ENCODE measurements at places on chromosomes 7 and 10.
A peak's percentile ranks its signal among the peaks of the same experiment; 100 is the strongest.

DNA sequence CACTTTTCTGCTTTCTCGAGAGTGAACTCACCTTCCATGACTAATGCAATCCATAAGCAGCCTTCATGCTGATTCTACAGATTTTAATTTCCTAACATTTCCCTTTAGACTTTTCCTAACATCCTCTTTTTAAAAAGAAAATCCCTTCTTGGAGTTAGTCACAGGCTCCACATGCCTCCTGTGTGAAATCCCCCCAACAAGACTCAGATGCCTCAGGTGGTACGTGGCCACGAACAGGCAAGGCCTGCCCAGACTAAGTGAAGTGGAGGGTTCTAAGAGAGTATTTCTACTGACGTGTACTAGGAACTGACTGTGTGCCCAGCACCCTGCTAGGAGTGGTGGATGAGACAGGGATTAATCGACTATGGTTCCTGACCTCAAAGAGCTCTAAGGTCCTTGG is 125.9 kb upstream of the HPS1 start:
- no peak for DNase-seq

DNA sequence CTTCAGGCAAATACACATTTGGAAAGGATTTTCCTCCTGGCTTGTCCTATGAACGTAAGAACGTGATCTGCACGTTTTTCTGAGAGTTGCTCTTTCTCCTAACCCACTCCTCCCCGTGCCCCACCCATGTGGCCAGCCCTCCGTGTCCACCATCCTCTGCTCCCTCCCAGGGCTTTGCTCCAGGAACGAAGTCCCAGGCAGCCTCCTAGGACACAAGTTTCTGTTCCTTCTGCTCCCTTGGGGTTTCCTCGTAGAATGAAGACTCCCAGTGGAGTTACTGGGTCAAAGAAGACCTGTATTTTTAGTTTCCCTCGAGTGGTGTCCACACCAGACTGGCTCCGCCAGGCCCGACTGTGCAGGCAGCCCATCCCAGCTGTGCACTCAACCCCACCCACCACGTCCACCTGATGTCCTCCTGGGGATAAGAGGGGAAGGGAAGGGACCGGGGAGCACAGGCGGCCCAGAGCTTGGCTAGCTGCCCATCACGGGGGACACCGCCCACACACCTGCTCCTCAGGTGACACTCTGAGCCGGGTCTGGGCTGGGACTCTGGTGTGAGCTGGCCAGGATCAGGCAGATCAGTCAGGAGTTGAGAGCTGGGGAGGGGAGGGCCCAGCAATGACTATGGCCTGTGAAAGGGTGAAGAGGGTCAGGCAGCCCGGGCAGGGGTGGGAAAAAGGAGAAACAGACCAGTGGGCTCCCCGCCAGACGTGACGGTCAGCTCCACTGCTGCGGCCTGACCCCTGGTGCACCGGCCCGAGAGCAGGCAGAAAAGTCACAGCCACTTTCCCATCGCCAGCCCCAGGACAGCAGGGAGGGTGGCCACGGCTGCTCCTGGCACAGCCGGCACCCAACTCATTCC is 54.3 kb upstream of the PPP2R2D start:
- DNase-seq = peak; percentile 13

DNA sequence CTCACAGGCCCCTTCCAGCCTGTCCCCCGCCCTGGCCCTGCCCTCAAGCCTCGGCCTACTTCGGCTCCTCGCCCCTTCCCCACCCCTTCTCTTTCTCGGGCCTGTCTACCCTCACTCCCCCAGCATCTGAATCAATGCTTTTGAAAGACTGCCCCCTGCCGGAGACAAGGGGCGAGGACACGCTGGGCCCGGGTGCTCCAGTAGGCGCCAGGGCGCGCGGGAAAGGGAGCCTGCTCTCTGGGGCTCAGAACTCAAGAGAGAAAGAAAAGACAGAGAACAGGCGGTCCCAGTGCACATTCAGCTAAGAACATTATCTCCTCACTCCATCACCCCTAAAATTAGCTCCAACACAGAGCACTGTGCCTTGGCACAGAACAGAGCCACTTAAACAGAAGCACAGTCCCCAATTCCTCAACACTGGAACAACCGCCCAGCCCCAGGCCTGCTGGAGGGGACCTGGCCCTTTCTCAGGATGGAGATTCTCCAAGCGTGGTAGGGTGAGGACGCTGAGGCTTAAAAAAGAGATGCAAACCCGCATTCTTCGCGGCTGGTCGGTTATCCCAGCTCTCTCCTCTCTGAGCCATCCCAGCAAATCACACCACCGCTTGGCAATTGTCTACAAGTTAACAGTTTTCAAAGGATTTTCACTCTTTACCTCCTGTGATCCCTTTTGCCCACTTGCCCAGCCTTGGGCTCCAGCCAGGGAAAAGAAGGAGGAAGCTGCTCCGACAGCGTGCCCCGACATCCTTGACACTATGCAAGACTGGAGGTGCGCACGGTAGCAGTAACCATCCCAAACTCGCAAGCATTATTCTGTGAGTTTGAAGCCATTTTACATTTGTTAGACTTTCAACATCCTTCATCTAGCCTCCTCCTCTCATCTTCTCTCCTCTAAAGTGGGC is 2.1 kb downstream of the GIGYF1 start:
- DNase-seq = peak; percentile 52

GRCh38 chr7:129676017-129676897 is 64.7 kb downstream of the NRF1 start:
- no peak for DNase-seq

DNA sequence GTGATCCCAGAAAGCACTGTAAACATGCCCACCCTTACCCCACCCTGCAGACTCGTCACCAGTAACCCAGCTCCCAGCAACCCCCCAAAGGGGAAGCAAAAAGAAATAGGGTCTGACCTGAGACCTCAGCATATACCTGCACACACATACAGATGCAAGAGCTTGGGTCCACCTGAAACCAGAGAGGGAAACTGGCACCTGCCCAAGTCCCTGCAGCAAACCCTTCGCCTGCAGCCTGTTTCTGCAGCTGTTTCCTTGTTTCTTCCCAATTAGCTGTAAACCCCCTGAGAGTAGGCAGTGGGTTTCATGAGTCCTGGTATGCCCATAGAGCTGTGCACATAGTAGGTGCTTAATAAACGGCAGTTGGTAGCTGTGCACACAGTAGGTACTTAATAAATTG is 140.5 kb downstream of the FGFR2 start:
- no peak for DNase-seq

DNA sequence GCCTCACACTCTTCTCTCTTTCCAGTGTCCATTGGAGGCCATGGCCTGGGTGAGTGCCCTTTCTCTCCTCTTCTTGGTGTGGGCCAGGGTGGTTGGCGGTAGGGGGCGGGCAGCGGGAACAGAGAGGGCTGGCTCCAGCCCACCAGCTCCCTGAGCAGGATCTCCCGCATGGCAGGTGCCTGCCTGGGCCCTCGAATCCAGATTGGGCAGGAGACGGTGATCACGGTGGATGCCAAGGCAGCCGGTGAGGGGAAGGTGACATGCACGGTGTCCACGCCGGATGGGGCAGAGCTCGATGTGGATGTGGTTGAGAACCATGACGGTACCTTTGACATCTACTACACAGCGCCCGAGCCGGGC is 13.5 kb upstream of the ATP6V1F start:
- DNase-seq = no peak

DNA sequence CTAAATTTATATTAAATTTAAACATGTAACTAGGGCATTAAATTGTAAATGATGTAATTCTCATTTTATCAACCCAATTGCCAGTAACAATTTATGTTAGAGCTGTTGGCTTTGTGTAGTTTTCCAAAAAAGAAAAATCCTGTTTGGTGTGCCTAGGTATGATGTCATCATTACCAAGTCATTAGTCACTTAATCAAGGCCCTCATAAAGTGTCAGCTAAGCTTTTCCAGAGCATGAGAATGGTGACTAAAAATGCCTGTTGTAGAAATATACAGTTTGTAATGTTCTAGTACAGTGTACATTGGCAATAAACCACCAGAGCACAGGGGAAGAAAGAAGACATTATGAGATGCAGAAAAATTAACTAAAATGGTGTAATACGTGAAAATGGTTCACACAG is 593.8 kb upstream of the ANKRD30A start:
- DNase-seq = no peak

- no peak for DNase-seq
Measured at GRCh38 chr10:131571865-131572264, 260.3 kb upstream of the TCERG1L start.

DNA sequence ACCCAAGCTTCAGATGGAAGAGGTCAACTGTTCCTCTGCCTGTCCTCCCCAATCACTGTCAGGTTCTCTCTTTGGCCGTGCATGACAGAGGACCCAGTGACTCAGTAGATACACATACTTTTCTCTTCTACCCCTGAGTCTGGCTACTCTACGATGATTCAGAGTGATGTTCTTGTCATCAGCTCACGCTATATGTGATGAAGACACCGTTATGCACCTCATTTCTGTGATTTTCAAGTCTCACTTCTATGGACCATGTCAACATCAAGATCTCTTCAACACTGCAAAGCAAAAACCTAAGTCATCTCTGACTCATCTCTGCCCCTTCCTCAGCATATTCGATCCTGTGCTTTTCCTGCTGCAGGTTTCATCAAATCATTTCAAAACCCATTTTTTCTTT is 76.6 kb upstream of the DGKI start:
- no peak for DNase-seq

DNA sequence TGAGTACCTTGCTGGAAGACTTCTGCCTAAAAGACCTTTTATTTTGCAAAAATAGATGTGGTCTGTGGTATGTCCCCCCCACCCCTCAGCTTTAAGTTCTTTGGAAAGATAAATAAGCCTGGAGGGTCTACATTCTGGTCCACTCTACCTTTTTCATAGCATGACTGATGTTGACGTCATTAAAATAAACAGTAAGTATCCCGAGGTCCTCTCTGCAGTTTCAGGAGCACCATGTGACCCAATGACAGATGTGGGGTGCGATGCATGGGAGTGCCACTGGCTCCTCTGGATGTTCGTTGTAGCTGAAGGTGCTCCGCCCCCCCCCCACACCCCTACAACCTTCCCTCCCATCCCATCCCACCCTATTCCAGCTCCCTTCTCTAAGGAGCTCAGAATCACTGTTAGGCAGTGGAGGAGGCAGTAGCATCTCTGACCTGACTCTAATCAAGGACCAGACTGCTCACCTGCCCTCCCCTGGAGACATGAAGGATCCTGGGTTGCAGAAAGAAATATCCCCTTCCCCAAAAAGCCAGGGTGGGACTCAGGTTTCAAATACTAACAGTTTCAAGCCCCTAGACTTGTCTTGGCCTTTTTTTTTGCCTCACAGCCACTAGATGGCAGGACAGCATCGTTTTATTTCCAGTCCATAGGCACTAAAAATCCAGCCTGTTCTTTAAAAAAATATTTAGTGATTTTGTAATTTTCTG is 25.1 kb downstream of the CASP7 start:
- peak; percentile 53 for DNase-seq

GRCh38 chr10:3068968-3069737 is 1.8 kb downstream of the PFKP start:
- peak; percentile 53 for DNase-seq

DNA sequence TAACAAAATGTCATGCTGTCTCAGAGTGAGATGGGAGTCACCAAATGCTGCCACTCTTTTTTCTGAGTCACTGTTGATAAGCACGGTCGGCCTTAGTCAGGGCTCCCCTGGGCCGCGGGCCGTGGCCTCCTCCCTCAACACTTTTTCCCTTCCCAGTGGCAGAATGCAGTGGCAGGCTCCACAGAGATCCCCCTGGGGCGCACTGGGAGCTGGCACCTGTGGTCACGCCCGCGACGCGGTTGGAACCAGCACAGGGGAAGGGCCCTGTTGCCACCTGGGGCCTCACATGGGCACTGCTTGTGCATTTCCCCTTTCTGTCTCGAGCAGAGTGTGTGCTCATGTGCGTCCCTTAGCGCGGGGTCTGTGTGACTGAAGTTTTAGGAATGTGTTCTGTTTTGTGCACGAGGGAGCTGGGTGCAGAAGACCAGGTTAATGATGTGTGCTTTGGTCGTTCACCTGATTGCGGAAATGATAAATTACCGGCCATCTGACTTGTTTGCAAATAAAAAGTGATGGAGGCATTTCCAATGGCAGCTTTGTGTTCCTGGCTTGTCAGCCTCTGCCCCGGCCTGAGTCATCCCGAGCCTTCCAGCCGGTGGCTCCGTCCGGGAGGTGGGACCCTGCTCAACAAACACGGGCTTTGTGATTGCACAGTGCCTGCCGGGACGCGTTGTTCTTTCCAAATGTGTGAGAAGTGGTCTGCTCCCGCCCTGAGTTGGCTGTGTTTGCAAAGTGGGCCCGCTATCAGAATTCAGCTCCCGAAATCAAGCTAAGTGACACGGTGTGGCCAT is 100.7 kb downstream of the NKX6-2 start:
- no peak for DNase-seq

GRCh38 chr7:33201821-33202220 is 72.5 kb downstream of the BBS9 start:
- no peak for DNase-seq

GRCh38 chr10:35089611-35090161 is 455 bp downstream of the CUL2 start:
- DNase-seq = peak; percentile 35

Measured in NCI-H146 (cell line).